Calu3 (cell line): ENCODE measurements at places on chromosomes 7 and 10. TPM values are rescaled to one million over a fixed set of nuclear protein-coding genes. Genes with fewer than 3 reads are reported as not detected.

DNA sequence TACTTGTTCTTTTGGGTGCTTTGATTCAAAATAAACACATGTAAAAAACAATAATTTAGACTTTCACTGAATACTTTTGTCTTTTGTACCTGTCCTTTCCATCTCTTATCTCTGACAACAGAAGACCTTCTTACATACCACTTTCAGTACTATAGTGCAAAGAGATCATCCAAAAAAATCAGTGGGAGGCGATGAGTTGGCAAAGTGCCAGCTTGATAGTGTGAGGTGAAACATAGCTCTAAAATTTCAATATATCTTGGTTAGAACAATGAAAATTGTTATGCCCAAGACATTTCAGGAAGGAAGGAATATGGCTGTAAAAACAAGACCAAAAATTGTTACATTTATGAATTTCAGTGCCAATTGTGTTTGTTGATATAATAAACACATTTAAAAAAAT is 390.2 kb upstream of the COBL start:
- DNase-seq: no peak

GRCh38 chr7:50865450-50865849 is 82.8 kb upstream of the GRB10 start:
- no peak for DNase-seq

- no peak for DNase-seq
Observed at GRCh38 chr10:61354401-61354975, 98.7 kb downstream of the TMEM26 start.

Gene FFAR4
- total RNA-seq: 0.61 and 0.97 TPM in 2 replicates

GRCh38 chr7:77760809-77761453 is 37.3 kb downstream of the TMEM60 start:
- DNase-seq: no peak

- no peak for DNase-seq
Observed at GRCh38 chr10:4586776-4587175, 239.2 kb upstream of the AKR1E2 start.

DNA sequence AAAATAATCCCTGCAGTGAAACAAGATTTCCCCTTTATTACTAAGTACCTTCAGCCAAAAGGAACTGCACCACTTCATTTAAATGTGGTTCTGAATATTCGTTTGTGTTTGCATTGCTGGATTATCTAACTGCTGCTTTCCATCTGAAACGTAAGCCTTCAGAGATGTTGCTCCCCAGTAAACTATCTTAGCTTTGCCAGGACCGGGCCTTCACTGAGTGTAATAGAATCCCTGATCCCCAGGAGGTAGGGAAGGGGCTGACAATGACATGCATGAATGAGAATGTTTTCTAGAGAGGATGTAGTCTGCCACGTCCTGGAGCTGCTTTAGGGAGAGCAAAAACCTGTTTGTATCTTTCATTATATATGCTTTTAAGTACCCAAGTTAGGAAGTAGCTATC is 19.5 kb upstream of the INSYN2A start:
- DNase-seq: no peak

DNA sequence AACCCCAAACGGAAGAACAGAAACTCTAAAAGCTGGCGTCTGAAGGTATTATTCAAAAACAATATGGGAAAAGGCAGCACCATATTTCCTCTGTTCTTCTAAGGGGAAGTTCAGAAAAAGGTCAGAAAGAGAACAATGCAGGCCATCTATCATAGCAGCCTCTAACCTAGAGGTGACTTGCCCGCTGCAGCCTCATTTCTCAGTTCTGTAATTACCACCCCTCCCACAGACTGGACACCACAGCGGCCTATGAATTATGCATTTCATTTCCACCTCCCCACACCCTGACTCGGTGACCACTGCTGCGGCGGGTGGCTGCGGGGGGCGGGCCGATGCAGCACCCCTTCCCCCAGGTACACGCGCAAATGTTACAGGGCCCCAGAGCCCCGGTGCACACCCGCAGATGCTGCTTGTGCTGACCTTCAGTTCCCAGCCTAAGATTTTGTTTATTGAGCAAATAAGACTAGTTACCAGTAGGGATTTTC is 125.5 kb downstream of the CLEC2L start:
- DNase-seq: no peak

DNA sequence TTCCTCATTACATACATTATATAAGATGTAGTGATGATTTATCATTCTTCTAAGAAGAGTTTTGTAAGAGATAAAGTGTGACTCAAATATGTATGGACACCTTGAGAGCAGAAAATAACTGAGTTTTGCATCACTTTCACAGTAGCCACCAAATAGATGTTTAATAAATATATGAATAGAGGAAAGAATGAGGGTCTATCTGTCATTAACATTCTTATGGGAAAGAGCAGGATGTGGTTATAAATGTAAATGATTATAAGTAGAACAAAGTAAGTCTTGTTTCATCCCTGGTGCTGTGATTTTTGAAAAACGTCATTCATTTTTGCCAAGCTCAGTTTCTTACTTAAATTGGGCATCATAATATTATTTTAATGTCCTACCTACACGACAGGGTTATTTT is 15.0 kb upstream of the CRPPA start:
- DNase-seq: no peak

- DNase-seq: no peak
Observed at GRCh38 chr7:129341212-129341611, 93.0 kb upstream of the STRIP2 start.

DNA sequence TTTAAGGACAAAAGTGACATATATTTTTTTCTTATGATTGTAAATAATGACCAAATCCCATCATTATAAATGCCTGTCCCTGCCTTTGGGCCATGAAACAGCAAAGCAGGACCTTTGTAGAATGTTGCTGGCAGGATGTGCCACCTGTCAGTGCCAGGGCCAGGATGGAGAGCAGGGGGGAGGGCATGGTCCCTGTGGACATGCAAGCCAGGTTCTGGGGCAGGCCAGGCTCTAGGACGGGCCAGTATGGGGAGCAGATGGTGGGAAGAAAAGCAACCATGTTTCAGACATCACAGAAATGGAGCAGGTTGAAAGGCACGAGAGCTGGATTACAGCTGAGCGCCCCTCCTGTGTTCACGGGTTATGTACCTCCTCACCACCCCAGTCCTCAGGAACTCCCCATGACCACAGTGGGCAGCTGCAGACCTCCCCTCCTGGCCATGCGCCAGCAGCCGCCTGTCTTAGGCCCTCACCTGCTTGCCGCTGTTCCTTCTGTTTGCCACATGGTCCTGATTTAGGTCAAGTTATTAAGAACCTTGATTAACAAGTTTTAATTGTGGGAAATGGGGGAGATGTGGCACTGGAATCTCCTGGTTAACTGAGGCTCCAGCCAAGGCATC is 210.4 kb downstream of the PAXIP1 start:
- DNase-seq: no peak

DNA sequence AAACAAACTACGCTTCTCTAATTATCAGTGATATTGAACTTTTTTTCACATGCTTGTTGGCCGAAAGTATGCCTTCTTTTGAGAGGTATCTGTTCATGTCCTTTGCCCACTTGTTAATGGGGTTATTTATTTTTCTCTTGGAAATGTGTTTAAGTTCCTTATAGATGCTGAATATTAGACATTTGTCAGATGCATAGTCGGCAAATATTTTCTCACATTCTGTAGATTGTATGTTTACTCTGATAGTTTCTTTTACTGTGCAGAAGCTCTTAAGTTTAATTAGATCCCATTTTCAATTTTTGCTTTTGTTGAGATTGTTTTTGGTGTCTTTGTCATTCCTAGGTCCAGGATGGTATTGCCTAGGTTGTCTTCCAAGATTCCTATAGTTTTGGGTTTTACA is 73.2 kb downstream of the CABCOCO1 start:
- no peak for DNase-seq

DNA sequence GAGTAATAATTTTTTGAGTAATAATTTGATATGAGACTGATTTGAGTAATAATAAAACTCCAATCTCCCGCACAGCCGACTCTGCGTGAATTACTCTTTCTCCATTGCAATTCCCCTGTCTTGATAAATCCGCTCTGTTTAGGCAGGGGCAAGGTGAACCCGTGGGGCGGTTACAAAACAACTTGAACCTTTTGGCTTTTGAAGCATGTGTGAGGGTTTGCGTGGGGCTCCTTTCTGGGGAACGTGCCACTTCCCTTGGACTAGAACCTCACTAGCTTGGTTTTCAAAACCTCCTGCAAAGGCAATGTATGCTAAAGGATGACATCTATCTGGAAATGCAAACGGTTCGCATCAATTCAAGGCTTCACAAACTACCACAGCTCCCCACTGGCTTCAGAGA is 1.5 kb downstream of the CRPPA start:
- DNase-seq: no peak

DNA sequence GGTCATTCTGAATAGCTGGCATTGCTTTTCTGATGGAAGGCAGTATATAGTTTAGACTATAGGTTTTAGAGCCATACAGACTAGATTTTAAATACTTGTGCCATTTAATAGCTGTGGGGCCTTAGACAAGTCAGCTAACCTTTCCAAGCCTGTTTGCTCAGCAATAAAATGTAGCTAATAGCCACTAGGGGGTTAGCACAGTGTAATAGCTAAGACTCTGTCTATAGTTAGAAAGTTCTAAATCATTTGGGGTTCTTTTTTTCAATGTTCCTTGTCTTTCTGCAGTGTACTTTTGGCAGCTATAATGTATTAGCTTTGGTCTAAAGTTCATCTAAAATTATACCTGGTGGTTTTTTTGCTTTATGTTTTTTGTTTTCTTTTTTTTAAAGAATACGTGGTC is 7.5 kb upstream of the KIFBP start:
- no peak for DNase-seq

GRCh38 chr10:46557319-46558121 is 1.1 kb upstream of the GPRIN2 start:
- DNase-seq: peak; percentile 17

Gene CNTNAP2
- total RNA-seq: 0.29 and 1.1 TPM in 2 replicates

Gene EEF1AKMT2
- 13.0 and 13.2 TPM in 2 replicates for total RNA-seq

Gene KIF20B
- total RNA-seq: 38.4 and 39.9 TPM in 2 replicates

Gene CDHR3
- 4.0 and 4.1 TPM in 2 replicates for total RNA-seq

Gene DNAJC12
- 0.80 and 1.1 TPM in 2 replicates for total RNA-seq
